Activated CD8-positive, alpha-beta memory T cell treated with anti-CD3 and anti-CD28 coated beads, Interleukin-2, amount 50 U/mL, for 4 hours (primary cell): ENCODE measurements at places on chromosomes 3 and 15.

DNA sequence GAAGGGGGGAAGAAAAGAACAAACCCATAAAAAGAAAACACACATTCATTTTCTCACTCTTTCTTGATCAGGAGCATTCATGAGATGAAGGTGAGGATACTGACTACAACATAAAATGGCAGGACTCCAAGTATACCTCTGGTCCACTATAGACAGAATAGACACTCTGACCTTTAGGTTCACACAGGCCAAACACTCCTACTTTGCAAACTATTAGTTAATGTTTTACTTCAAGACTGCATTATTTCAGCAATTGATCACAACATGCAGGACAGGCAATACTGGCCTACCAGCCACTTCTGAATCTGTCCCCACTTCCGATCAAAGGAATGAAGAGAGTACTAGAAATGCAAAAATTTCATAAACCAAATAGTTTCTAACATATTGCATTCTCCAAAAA, 47.0 kb downstream of the LRRFIP2 start:
- no peak for DNase-seq

- DNase-seq = no peak
Observed at GRCh38 chr15:82537351-82537908, 2.8 kb downstream of the RPS17 start.

DNA sequence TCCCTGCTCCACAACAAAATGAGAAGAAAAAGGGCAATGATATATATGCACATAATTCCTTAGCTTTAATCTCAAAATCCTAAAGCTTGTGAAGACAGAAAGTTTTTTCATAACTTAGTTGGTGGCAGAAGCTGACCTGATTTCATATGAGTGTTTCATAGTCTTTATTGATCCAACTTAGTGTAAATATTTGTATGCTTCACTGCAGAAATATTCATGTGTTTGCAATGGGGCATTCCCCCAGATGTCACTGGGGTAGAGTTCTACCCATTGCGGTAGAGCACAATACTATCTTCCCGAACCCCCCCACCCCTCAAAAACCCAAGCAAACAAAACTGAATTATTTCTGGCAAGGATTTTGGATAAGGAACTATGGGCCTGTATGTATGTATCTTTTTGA, 221.2 kb downstream of the THRB start:
- no peak for DNase-seq

- DNase-seq = no peak
Observed at GRCh38 chr15:40990080-40990479, 36.8 kb downstream of the CHAC1 start.

DNA sequence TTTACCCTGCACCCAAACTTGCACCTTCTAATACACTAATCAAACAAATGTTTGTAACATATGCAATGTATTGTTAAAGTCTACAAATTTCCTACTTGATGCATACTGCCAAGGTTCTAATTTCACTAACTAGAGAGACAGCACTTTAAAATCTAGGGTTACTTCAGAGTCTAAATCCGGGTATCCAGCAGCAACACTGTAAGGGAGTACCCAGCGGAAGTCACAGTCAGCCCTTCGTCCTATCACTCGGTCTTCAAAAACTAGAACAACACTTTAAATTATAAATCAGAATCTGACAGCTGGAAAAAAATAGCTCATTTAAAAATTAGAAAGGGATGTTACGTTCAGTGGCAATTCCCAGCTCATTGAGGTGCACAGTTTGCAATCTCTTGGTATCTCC, 8.3 kb downstream of the TNIK start:
- no peak for DNase-seq
